ENCODE measurements at places on chromosomes 7 and 10.

GRCh38 chr7:18855796-18856195 lies 261.6 kb downstream of the TWIST1 start:
- no peak for DNase-seq

DNA sequence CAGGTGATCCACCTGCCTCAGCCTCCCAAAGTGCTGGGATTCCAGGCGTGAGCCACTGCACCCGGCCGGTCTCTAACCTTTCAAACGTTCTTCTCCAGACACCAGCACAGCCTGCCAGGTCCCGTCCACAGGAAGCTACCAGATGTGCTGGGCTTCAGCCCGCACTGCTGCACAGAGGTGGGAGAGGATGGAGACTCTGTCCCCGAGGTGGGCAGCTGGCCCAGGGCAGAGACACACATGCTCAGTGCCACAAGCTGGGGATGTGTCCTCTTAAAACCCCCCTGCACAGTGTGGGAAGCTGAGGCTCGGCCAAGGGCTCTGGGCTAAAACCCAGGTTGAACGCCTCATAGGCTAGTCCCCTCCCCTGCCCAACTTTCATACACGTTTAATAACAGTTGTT lies 9.4 kb downstream of the NUDT1 start:
- no peak for DNase-seq

DNA sequence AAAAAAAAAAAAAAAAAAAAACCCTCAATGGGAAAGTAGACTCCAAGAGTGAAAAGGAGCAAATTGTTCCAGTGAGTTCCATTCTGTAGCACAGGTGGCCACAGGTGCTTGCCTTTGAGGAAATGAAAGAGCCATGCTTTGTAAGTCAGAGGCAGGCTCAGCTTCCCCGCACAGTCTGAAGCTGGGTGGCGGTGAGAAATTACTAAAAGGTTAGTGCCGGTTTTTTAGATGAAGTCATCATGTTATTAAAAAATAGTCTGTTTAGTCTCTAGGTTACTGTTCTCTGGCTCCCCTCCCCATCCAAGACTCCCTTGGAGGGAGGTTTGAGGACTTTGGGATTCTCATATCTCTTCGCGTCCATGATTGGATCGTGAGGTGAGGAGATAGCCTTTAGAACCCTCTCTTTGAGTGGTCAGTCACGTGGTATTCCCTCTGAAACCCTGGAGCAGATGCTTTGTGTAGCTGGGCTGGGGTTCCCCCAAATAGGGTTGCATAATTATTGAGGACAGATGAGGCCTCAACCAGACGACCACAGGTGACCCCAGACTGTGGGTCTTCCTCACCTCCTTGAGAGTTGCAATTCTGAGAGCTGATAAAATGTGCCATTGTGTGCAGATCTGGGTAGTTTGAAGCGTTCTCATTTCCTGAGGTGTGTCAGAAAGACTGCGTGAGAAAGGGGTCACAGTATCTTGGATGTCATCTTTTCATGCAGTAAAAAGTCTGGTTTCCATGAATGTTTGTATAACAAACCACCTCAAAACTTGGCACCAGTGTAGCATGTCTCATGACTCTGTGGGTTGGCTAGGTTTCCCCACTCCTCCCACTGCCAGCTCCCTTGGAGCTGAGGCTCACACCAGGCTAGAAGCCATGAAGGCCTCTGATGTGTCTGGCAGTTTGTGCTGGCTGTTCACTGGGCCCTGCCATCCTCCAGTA lies 27.1 kb downstream of the OGDH start:
- peak; percentile 64 for DNase-seq

- DNase-seq, result no peak
Measured at GRCh38 chr10:88901984-88902789, 22.1 kb downstream of the STAMBPL1 start.

- DNase-seq, result no peak
Measured at GRCh38 chr7:21198921-21199320, 229.0 kb upstream of the SP4 start.

GRCh38 chr7:84688671-84689070 lies 494.1 kb upstream of the SEMA3A start:
- DNase-seq, result no peak

GRCh38 chr10:132740588-132740987 lies 45.4 kb downstream of the NKX6-2 start:
- DNase-seq, result no peak

DNA sequence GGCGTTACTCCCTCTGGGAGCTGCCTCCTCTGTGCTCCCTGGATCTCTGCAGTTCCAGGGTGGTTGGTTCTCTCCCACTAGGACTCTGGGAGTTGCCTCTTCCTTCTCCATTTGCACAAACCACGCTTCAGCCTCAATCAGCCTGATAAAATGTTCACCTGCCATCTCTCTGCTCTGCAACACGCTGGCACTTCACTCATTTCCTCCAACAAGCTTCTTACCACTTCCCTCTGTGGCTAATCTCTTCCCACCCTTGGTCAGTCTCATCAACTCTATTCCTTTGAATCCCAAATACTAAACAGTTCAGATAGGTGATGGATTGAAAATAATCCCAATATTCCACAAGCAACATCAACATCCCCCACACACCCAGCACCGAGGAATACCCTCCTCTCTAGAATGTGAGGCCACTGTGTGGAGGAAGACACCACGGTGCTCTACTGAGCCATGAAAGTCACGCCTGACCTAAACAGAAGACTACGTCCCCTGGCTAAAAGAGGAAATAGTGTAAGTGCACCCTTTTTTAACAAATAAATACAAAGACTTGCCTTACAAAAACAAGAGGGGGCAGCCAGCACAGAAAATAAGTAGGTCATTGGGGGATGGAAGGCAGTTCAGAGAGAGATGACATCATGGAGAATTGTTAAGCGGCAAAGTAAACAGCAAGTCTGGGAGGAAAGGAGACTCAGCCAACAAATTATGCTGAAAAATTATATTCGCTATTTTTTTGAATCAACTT lies 1.9 kb upstream of the FAM170B start:
- no peak for DNase-seq

GRCh38 chr7:124089621-124090020 lies 56.8 kb upstream of the TMEM229A start:
- DNase-seq, result no peak

GRCh38 chr7:122430710-122431109 lies 126.2 kb upstream of the FEZF1 start:
- DNase-seq, result no peak

DNA sequence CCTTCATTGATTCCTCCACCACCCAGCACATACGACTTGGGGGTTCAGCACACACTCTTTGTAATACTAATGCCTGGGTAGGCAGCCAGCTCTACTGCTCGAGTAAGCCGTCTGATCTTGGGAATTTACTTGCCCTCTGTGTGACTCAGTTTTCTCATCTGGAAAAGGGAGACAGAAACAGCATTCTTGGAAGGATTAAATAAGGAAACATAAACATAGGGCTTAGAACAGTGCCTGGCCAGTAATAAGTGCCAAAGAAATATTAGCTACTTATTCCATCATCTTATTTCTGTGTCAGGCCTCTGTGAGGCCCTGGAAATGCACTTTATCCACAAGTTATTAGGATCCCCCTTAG lies 130.1 kb downstream of the TNS3 start:
- no peak for DNase-seq

- no peak for DNase-seq
Measured at GRCh38 chr10:99531696-99532593, 797 bp upstream of the NKX2-3 start.

GRCh38 chr10:15439341-15439842 lies 68.3 kb upstream of the FAM171A1 start:
- no peak for DNase-seq

DNA sequence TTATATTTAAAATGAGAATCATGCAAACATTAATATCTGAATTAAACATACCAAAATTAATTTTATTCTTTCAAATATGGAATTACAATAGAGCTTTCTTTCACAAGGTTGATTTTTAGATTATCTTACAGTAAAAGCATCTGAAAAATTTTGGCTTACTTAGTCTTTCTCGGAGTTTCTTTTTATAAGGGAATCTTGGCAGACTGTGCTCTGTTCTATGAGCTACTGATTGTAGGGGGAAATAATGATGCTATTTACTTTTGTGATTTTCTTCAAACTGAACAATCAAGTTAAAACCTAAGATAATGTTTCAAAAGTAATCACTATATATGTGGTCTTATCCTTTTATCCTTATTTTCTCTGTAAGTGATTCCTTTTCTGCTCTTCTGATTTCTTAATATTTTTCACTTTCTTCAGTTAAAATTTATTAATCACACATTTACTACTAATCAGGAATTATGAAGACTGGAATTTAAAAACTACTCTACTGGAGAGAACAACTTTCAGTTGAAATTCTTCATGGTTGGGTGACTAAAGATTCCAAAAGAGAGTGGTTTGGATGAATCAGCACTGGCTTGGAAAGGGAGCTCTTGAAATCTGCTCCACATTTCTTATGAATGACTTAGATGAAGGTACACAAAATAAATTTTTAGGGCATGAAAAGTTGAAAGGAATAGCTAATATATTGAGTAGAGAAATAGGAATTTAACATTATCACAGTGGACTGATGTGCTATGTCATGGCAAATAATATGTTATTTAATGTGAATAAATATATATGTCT lies 103.9 kb downstream of the PPP1R9A start:
- DNase-seq, result no peak

- no peak for DNase-seq
Measured at GRCh38 chr10:33066558-33067236, 108.7 kb upstream of the ITGB1 start.

Measured in stimulated activated CD4-positive, alpha-beta T cell treated with anti-CD3 and anti-CD28 coated beads, Interleukin-15, amount 100 ng/mL, for 24 hours (primary cell).